ENCODE measurements at places on chromosomes 4 and X. TPM values are rescaled to one million over a fixed set of nuclear protein-coding genes. Genes with fewer than 3 reads are reported as not detected.

Gene UGT2B17
- not detected for total RNA-seq

Gene FSTL5
- not detected for total RNA-seq

Gene BMP2K
- total RNA-seq: 11.0 TPM

Gene NAP1L3
- total RNA-seq: 0.64 TPM

Gene CLDN22
- total RNA-seq: not detected

Gene MSANTD1
- total RNA-seq: 1.8 TPM

Gene KIAA1210
- not detected for total RNA-seq

Gene ABCG2
- total RNA-seq: 0.48 TPM

Gene SOD3
- not detected for total RNA-seq

Gene DNAAF6
- not detected for total RNA-seq

Gene NRK
- total RNA-seq: not detected

Gene PIM2
- total RNA-seq: 291 TPM

Gene SHROOM2
- total RNA-seq: not detected

Gene GRIA3
- not detected for total RNA-seq

Gene NCAPG
- total RNA-seq: 32.6 TPM

Gene DUX4
- not detected for total RNA-seq

Gene TMEM128
- total RNA-seq: 21.2 TPM

Gene KIT
- total RNA-seq: 0.78 TPM

Gene FAM47A
- total RNA-seq: not detected

Gene UPF3B
- 14.6 TPM for total RNA-seq

Gene EDA2R
- 0.95 TPM for total RNA-seq

Gene AREG
- total RNA-seq: 0.95 TPM

Gene ADH6
- total RNA-seq: not detected

Gene PCDH19
- total RNA-seq: not detected

Gene PRRG3
- not detected for total RNA-seq

Gene GAGE12F
- not detected for total RNA-seq

Gene STOX2
- not detected for total RNA-seq
